Stimulated activated CD4-positive, alpha-beta T cell treated with anti-CD3 and anti-CD28 coated beads, Interleukin-2, amount 100 ng/mL, for 24 hours (primary cell): ENCODE measurements at places on chromosomes 11 and 22.

DNA sequence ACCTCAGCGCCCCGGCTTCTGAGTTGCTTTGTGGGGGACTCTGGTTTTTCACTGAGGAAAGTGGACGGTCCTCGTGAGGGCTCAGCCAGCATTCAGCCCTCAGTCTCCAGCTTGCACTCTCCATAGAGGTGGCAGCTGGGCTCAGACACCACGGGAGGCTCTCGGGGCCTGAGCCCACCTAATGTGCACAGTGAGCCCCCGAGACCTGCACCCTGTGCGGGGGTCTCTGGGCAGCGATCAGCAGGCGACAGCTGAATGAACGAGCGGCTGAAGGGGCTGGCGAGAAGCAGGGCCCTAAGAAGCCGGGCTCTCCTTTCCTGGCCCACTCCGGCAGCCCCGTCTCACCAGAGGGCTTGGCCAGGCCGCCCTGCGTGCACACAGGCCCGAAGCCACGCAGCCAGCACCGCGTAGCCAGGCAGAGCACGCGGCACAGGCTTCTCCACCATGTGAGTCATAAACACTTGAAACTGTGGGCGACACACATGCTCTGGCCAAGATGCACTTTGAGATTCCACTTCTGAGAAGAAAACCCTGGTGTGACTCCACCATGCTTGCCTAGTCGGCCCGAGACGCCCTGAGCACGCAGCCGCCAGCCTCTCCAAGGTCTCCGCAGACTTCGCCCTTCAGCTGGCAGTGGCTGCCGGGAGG, 28.0 kb downstream of the TOLLIP start:
- no peak for DNase-seq

DNA sequence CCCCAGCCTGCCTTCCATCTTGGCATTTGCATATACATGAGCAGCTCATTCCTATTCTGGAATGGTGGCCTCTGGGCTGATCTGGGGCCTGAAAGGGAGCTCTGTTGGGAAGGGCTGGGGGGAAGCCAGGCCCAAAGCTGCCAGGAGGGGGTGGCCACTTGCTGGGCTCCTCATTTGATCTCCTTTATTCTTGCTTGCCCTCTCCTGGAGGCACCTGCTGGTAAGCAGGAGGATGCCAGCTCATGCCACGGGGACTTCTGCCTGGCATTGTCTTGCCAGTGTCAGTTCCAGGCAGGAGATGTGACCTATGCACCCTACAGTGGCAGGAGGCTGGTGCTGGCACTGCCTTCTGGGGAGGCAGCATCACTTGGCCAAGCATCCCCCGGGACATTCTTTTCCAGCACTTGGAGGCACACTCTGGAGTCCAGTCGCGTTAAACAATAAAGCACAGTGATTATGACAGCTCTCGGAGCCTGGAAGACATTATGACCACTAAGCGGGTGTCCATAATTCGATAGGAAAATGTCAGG, 128.3 kb downstream of the NTM start:
- no peak for DNase-seq

GRCh38 chr11:7513234-7514098, at the start of gene PPFIBP2:
Gene PPFIBP2, plus strand, starts transcription at chr11:7513999. Its CDS starts 35,477 bp downstream, at chr11:7549476.
- DNase-seq, result peak; percentile 84

GRCh38 chr11:15106201-15106965, 8.3 kb upstream of the INSC start:
- no peak for DNase-seq

GRCh38 chr11:133920109-133920990, 36.4 kb downstream of the IGSF9B start:
- DNase-seq, result no peak

GRCh38 chr11:71370895-71371673, 77.1 kb downstream of the DHCR7 start:
- DNase-seq, result no peak

DNA sequence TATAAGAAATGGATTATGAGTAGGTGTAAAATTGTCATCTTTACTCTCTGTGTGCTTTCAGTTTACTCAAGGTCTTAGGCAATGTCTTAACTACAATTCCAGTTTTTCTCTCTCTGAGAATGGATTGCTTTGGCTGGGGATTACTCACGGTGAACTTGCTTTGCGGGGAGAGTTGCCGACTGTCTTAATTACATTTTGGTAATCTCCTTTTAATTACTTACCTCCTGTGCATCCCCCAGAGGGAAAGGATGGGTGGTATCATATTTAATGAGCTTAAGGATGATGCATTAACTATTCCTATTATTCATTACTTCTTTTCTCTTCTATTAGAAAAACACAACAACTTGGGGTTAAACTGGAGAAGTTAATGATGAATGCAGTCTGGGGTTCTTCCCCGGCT, 159.4 kb downstream of the MPPED1 start:
- DNase-seq, result no peak

GRCh38 chr22:28314959-28315358, 364.7 kb downstream of the TTC28 start:
- DNase-seq, result no peak

- no peak for DNase-seq
These were observed 39.1 kb upstream of the GRAMD4 start for GRCh38 chr22:46580940-46581537.

GRCh38 chr11:114179234-114179941, 116.8 kb upstream of the NNMT start:
- DNase-seq, result no peak

DNA sequence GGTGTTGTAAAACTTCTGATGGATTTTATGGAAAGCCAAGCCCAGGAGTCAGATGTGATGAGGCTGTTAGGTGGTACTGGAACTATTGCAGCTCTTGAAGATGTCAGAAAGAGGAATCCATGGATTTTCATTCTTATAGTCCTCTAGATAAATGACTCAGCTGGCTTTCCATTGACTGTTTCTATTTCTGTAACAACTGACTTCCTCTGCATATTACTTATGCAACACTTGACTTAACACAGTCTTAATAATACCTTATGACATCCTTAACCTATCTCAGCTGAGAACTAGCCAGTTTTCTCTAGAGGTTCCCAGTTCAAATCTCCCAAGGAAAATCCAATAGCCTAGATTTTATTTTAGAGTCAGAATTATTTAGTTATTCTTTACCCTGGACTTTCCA, 263.8 kb downstream of the LUZP2 start:
- DNase-seq, result no peak

GRCh38 chr11:19187114-19187832, 14.5 kb downstream of the CSRP3 start:
- DNase-seq, result no peak
